Caco-2 (cell line): ENCODE measurements at places on chromosomes 2 and 18.

- no peak for DNase-seq
Observed at GRCh38 chr2:18752667-18753422, 163.5 kb upstream of the NT5C1B start.

DNA sequence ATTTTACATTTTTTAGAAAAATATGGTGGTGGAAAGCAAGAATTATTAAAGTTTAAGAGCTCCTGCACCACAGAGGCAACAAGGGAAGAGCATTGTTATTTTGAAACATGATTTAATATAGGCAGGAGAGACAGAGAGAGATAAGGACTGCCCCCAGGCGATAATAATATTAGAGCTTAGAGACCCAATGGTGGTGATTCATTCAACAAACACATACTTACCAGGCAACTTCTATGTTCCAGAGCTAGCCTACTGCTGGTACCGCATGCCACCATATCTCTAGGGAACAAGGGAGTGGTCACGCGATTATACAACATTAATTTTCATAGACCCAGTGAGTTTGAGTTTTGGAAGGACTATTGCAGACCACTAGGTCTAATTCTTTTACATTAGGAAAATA, 327.8 kb upstream of the SOX11 start:
- DNase-seq = no peak

GRCh38 chr18:63848159-63848558, 39.3 kb upstream of the SERPINB2 start:
- peak; percentile 9 for DNase-seq

DNA sequence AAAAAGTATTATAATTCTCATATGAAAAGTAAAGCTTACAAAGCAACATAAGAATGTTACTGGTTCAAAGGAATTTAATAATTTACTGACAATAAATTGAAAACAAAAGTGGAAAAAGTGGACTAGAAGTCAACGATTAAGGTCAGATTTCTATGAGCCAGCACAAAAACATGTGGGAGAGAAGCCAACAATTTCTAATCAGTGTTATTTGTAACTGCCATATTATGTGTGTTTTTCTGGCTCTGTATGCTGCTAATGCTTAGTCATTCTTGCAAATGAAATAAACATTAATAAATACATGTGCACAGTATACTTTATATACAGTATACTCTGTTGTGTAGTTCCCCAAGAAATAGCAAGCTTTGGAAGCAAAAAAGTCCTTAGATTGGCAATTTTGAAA, 301.3 kb upstream of the RGPD4 start:
- DNase-seq = no peak

DNA sequence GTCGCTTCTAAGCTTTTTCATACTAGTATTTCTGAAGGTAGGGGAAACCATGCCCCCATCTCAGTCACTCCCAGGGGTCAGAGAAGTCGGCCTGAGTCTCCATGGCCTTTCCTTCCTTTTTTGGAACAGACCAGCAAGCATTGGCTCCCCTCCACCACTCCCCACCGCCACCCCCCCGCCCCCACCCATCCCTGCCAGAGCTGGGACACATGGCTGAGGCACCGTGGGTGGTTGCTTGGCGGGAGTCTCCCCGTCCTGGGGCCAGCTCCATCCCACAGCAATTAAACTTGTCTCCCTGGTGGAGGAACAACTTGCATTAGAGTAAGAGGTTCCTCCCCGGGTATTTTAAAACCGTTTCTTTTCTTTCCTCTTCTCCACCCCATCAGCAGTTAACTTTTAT, 100.8 kb upstream of the TFPI start:
- no peak for DNase-seq

DNA sequence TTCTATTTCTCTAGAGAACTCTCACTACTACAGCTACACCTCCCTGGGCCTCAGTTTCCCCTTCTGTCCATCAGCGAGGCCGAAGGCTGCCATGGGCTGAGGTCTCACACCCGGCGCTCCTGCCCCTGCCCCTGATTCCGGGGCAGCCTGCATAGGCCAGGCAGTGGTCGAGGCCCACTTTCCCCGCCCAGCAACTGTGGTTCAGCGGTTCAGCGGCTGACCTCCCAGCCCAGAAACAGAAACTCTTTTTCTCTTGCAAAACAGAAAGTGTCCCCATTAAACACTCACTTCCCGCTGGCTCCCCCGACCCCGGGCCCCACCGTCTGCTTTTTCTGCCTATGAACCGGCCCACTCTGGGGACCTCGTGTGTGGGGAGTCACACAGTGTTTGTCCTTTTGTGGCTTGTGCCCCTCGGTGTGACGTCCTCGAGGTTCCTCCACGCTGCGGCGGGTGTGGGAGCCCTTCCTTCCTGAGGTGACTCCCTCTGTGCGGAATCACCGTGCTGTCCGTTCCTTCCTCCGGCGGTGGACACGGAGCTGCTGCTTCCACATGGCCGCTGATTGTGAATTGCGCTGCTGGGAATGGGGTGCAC, 16.0 kb downstream of the PDCD1 start:
- no peak for DNase-seq

DNA sequence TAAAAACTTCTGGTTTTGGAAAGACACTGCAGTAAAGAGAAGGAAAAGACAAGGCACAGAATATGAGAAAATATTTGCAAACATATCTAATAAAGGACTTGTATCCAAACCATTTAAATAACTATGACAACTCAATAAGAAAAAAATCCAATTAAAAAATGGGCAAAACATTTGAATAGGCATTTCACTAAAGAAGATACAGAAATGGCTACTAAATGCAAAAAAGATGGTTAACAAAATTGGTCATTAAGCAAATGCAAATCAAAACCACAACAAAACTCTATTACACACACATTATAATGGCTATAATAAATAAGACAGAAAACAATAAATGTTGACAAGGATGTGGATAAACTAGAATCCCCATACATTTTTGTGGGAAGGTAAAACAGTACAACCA, 14.5 kb downstream of the MYOM1 start:
- DNase-seq = no peak

- no peak for DNase-seq
Observed at GRCh38 chr2:215573496-215573895, 137.6 kb upstream of the FN1 start.

DNA sequence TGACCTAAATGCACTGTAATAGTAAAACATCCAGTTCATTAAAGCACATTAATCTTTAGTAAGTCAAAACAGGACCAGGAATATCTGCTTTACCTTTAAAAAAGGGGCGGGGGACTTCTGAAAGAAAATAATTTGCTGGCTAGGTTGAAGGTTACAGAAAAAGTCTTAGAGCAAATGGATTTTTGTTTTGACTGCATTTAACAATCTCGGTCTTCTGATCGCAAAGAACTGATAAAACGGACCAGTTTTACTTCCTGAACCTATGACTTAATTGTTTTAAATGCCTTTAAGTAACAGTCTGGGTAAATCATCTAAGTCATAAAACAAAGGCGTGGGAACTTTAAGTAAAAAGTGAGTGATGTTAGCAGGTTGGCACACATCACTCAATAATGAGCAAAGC, 783 bp downstream of the BUB1 start:
- DNase-seq = no peak

DNA sequence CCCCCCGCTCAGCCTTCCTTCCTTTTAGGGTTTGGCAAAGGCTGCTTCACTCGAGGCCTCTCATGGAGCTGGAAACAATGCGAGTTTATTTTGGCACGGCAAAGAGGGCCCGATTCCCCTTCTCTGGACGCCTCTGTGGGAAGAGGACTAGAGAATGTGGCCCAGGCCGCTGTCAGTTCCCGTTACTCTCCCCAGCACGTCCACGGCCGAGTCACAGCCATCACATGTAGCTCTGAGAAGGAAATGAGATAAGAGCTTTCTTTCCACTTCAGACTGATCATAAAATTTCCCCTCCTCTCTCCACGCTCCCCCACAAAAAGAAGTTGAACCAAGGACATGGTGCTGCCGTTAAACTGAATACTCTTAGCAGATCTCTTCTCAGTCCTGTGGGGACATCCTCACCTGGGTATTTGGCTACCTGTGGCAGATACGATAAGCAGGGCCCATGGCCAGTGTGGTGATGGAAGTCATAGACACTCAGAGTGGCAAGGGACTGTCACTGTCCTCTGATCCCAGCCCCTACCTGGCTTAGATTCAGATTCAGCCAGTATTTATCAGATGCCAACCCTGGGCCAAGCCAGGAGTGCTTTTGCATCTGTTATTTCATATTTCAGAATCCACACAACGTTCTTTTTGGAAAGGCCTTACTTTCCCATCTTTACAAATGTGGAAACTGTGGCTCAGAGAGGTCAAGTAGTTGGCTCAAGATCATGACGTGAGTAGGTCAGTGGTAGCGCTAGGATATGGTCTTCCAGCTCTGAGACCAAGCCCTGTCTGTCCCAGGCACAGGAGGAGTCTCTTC, 101.2 kb downstream of the MCFD2 start:
- no peak for DNase-seq

GRCh38 chr18:1006965-1007364, 102.3 kb downstream of the ADCYAP1 start:
- no peak for DNase-seq

DNA sequence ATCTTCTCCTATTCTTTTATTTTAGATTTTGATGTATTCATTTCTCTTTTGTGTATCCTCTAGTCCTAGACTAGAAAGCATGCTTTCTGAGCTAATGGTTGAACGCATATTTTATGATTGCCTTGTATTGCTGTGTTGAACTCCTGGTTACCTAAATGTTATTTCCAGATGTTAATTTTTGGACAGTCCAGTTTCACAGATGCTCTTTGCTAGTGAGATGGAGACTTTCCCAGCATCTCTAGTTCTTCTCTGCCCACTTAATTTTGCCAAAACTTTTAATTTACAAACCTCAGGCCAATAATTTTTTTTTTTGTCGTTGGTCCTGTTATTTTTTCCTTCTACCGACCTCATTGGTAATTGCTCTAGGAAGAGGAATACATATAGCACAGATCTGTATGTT, 153.2 kb downstream of the HAUS1 start:
- no peak for DNase-seq

- DNase-seq = no peak
Observed at GRCh38 chr2:7881063-7881462, 800.8 kb upstream of the ID2 start.

DNA sequence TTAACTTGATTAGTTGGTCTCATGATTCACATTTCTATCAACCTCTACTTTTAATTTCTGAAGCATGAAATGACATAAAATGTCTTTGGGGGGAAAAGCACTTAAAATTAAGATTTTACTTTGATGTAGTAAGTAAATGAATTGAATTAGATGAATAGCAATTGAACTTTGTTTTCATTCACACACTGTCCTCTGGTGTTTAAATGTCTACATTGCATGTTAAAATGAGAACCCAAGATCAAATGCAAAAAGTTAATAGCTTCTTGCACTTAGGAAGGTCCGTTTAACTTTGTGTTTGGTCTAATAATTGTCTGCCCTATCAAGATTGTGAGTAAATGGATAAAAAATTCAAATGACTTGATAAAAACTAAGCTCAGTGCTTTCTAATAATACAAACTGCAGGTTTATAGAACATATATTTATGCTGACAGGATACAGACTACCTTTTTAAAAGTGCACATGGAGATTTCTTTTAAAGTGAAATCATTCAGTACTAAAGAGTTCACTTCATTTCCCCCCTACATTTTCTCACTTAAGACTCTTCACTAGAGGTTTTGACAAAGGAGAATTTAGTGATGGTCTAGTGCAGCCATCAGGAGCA, 156.2 kb upstream of the NABP1 start:
- DNase-seq = no peak

GRCh38 chr2:21467280-21467818, 343.6 kb downstream of the TDRD15 start:
- DNase-seq = no peak

GRCh38 chr18:36459203-36459602, 161.7 kb downstream of the FHOD3 start:
- DNase-seq = no peak

GRCh38 chr2:15722980-15723379, 131.3 kb downstream of the DDX1 start:
- no peak for DNase-seq

DNA sequence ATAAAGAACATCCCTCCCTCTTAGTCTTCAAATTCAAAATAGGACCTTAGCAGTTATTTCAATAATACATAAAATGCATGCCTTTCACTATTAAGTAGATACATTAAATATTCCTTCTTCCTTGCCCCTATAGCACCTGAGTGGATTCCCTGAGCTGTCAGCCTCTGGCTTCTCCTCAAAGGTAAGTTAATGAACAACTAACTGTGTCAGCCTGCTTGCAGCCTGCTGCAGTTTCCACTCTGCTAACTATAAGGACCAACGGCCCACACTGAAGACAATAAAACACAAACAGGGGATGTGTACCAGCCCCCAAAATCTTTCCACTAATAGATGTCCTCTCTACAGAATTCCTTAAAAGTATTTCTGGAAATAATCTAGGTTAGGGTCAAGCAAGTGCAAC, 5.0 kb downstream of the KCTD1 start:
- DNase-seq = no peak

DNA sequence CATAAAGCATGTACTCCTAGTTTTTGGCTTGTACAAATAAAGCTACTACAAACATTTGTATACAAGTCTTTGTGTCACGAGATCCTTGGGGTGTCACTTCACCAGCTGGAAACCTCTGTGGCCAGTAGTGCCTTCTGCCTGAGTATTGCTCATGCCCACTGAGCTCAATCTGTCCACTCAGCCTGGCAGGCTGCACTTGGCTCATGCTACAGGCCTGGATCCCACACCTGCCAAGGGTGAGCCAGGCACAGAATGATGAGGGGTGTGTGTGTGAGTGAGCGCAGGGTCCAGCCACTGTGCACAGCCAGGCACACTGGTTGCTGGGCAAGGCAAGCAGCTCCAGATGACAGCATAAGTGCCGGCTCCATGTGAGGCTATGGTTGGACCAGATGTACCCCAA, 13.1 kb downstream of the SRD5A2 start:
- no peak for DNase-seq

DNA sequence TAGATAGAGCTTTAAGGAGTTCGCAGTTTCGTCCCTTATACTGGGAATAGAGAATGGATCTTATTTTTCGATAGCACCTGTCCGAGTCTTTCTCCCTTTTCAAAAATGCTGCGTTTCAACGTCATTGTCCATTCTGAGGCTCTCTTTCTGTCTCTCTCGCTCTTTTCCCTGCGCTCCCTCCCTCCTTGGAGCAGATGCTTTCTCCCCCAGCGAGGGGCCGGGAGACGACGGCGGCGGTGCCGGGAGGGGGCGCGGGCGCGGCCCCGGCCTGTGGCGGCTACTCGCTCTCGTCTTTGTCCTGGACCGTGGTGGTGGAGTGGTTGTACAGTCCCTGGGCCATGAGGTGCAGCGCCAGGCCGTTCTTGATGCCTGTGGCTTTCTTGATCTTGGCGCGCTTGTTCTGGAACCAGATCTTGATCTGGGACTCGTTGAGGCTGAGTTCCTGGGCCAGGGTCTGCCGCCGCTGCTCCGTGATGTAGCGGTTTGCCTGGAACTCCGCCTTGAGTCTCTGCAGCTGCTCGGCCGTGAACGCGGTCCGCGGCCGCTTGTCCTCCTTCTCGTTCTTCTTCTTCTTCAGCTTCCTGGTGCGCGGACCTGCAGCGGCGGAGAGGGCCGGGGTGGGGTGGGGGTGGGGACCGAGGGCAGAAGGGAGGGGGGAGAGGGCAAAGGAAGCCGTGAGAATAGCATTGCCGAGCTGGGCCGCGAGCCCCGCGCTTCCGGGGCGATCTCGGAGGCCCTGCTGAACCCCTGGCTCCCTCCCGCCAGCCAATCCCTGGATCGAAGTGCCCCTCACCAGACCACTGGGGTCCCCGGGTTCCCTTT, 4.6 kb downstream of the EN1 start:
- peak; percentile 23 for DNase-seq
